ENCODE measurements at places on chromosomes 4 and X.

GRCh38 chrX:114976292-114976691, 41.1 kb downstream of the IL13RA2 start:
- no peak for DNase-seq

DNA sequence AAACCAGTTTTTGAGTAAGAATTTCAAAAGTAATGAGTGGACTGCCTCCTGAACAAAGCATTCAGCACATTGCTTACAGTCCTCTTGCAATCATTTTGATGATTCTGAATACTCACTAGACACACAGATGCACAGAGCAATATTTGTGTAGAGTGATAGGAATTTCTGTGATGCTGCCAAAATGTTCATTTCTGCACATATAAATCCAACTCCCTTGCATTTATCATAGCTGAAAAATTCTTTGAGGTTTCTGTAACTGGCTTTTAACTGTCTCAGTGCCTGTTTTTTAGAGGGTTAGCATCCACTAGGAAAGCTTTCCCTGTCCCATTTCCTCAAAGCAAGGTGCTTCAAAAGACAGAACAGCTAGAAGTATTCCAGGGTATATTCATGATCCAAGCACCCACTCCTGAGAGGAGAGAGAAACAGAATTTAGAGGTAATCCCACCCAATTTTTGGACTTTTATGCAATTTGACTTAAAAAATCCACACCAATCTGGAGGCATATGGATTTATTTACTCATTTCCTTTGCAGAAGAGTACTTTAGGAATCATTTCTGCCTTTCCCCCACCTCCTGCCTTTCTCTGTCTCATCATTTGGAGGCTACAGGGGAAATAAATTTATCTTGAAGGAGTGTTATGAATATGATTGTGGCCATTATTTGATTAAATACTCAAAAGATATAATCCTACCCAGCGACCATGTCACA, 234.5 kb upstream of the SLIT2 start:
- DNase-seq: no peak

- DNase-seq: peak; percentile 64
Observed at GRCh38 chr4:60682901-60683300, 517.2 kb upstream of the ADGRL3 start.

GRCh38 chr4:123352240-123352945, 44.2 kb upstream of the SPRY1 start:
- DNase-seq: no peak

- DNase-seq: no peak
Observed at GRCh38 chrX:96563646-96564045, 121.0 kb upstream of the DIAPH2 start.

DNA sequence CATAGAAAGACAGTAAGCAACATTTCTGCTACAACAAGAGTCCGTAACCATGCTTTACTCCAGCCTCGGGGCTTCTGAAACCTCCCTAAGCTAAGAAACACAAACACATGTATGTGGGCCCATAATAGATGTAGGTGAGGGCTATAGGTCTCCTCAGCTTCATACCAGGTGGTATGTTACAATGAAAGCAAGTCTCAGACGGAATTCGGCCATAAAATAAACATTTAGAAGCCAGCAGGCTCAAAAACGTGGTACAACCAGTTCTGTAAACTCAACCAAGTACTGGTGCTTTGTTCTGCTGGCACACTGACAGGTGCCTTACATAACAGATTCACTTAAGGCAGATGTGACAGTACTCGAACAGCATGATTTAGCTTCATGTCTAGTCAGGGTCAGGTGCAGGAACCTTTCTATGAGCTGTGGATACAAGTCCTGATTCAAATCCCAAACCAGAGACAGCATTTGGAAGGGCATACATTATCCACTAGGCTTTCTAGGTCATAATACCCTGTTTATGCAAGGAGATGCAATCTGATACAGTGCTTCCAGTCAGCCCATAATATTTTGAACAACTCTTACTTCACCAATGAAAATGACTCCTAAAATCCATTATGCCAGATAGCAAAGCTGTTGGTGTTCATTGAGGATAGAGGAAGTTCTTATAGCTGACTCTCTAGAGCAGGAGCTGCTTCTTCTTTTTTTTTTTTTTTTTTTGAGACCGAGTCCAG, 113.8 kb upstream of the ENPP6 start:
- no peak for DNase-seq

- peak; percentile 42 for DNase-seq
Observed at GRCh38 chr4:78556665-78557064, 5.1 kb downstream of the ANXA3 start.

DNA sequence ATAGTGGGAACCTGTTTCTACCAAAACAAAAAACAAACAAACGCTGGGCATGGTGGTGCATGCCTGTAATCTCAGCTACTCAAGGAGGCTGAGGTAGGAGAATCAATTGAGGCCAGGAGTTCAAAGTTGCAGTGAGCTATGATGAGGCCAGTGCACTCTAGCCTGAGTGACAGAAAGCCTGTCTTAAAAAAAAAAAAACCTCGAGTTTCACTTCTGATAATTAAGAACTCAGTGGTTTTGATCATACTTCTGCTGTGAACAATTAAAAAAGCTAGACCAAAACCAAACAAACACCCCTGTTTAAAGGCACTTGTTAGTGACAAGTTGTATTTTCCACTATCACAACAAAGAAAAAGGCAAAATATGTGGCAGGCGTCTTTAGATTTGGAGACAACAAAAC, 15.0 kb upstream of the UBE2D3 start:
- no peak for DNase-seq

DNA sequence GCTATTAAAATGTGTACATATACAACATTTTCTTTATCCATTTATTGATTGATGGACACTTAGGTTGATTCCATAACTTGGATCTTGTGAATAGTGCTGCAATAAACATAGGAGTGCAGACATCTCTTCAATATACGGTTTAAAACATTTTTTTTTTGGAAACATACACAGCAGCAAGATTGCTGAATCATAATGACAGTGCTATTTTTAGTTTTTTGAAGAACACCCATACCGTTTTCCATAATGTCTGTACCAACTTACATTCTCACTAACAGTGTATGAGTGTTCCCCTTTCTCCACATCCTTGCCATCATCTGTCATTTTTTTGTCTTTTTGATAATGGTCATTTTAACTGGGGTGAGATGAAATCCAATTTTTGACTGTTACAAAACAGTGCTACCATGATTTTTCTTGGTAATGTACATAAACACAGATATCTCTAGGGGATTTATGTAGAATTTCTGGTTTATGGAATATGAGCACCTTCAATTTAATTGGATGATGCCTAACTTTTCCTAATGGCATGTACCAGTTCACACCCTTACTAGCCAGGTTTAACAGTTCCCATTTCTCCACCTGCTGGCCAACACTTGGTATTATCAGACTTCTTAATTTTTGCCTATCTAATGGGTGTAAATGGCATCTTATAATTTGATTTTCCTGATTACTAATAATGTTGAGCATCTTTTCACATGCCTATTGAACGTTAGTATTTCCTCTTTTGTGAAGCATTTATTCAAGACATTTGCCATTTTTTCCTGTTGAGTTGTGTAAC, 21.0 kb upstream of the TMSB15B start:
- peak; percentile 9 for DNase-seq

- no peak for DNase-seq
Observed at GRCh38 chr4:184817494-184818215, 8.1 kb downstream of the ACSL1 start.

Measured in HS-27A (cell line).